ENCODE measurements at places on chromosomes 7 and 10.

- no peak for DNase-seq
Measured at GRCh38 chr10:8305876-8306652, 251.6 kb downstream of the GATA3 start.

GRCh38 chr10:24571870-24572450 lies 151.7 kb downstream of the ARHGAP21 start:
- no peak for DNase-seq

DNA sequence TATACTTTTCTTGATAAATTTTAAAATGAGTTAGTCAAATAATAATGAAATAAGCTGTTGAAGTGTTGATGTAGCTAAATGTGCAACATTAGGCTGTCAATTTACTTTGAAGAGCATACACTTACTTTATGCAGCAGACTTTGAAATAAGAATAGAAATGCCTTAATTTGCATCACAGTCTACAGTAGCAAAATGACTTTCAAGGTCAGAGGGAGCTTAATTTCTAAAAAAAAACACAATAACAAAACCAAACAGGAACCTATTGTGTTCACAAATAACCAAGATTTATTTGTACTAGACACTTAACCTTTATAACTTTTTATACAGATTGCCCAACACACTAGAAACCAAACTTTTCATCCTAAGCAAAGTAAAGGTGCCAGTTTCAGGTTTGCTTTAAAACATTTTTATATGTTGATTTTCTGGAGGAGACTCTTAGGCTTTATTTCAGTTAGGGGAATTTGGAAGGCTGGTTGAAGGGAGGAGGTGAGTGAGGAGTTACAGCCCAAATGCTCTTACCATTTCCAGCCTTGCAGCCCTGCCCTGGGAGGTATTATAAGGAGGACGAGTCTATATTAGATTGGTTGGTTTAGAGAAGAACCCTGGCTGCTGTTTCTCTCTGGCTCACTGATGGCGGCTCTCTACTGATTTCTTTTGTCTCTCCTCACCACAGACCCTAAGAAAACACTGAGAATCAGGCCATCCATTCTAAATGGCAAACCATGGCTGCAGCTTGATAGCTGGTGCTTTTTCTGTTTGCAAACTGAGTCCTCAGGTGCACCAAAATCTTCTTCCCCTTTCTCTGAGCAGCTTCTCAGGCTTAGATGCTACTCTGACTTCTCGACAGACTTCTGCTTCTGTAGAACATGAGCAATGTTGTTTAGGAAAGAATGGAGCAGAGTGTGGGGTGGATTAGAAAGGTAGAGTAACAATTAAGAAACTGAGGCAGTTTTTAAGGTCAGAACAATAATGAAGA lies 55.2 kb upstream of the RPA3 start:
- no peak for DNase-seq

GRCh38 chr10:51048792-51049191 lies 25.5 kb upstream of the PRKG1 start:
- no peak for DNase-seq

- no peak for DNase-seq
Measured at GRCh38 chr7:90574146-90574819, 21.8 kb upstream of the CDK14 start.

DNA sequence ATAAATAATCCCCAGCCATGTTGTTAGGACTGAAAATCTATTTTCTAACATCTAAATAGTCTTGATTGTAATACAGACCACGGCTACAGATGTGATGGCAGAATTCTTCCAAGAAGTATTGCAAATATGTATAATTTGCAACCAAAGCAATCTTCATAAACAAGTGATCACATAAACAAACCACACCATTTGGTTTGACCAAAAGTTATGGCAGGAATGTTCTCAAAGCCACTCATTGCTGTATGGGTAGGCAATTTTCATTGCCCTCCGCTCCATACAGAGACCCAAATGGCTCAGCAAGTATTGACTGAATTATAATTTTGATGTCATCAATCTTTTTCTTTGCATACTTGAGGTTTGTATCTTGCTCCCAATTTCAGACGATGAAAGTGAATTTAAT lies 19.0 kb upstream of the RHOBTB1 start:
- DNase-seq: no peak

- no peak for DNase-seq
Measured at GRCh38 chr10:69168493-69168892, 11.5 kb upstream of the SUPV3L1 start.

DNA sequence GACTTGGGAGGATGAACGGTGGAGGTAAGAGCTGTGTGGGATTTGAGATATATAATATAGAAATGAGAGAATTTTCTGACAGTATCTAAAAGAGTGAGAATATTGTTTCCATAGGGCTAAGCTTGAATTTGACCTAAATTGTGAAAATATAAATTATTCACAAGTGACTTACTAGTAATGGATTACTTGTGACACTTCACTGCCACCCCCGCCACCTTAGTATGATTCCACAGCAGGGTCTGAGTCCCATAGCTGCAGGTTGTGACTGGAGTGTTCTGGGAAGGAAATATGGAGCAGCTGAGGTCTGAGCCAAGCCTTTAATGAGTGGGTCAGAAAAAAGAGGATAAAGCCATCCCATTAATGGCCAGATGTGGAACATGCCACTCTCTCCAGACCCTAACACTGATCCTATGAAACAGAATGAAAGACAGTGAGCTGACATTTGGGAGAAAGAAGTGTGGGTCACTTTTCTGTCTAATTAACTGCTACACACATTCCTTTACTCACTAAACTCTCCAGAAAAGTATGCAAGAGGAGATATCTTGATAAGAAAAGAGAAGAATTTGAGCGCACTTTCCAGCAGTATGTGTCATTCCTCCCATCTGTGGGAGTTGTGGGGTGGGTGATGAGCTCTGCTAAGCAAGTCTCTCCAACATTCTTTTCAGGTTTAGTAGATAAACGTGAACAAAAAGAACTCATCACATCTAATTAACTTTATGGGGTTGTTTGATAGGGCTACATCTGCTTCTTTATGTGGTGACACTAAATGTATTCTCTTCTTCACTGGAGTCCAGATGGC lies 1193.4 kb downstream of the SORCS3 start:
- no peak for DNase-seq

- DNase-seq: no peak
Measured at GRCh38 chr10:1440897-1441296, 296.4 kb downstream of the ADARB2 start.

DNA sequence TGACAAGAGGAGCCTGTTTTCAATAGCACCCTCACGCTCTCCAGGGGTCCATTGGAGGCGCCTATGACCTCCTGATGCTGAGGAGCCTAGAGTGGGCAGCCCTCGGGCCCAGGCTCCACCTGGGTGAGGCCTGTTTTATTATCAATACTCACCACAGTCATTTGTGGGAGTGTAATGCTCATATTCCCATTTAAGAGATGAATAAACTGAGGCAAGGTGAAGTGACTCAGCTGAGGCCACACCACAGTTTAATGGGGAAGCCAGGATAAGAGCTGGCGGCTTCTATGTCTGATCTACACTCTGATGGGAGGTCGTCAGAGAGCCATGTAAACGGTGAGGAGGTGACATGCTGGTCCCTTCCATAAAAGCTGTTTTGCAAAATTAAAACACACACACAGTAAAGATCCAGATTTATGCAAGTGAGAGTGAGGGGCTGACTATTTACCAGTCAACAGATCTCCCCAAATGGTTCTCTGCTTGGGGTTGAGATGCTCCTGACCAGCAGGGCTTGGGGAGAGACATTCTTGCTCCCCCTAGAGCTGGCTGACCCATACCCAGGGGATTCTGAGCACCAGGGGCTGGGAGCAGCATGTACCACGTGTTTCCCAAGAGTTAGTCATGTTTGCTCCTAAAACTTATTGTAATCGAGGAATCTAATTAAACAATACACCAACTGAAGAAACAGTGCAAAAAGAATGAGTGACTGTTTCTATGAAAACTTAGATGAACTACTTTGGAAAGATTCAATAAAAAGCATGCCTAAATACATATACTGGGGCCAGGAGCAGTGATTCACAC lies 81.0 kb upstream of the INSIG1 start:
- DNase-seq: no peak

DNA sequence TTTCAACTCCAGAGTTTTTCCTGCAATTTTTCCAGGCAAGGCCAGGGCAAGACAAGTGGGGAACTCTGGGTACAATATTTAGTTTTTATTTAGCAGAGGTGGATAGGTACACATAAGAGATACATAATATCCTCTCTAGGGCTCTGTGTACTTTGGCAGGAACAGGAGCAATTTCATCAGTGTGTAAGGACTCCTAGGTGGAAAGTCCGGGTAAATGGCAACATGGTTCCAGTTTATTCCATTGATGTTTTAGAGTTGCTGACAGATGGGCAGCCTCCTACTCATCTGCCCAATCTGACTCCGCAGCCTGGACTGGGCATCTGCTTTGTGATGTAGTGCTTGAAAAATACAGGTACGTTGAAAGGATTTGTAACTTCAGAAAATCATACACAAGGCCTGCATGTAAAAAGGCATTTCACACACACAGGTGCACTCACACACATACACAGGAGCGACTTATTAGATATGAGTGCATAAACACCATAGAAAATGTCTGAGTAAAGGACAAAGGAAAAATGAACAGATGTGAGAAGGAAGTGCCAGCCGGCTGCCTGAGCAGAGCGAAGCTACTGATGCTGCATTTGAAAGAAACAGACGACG lies 5.7 kb downstream of the PON1 start:
- no peak for DNase-seq

DNA sequence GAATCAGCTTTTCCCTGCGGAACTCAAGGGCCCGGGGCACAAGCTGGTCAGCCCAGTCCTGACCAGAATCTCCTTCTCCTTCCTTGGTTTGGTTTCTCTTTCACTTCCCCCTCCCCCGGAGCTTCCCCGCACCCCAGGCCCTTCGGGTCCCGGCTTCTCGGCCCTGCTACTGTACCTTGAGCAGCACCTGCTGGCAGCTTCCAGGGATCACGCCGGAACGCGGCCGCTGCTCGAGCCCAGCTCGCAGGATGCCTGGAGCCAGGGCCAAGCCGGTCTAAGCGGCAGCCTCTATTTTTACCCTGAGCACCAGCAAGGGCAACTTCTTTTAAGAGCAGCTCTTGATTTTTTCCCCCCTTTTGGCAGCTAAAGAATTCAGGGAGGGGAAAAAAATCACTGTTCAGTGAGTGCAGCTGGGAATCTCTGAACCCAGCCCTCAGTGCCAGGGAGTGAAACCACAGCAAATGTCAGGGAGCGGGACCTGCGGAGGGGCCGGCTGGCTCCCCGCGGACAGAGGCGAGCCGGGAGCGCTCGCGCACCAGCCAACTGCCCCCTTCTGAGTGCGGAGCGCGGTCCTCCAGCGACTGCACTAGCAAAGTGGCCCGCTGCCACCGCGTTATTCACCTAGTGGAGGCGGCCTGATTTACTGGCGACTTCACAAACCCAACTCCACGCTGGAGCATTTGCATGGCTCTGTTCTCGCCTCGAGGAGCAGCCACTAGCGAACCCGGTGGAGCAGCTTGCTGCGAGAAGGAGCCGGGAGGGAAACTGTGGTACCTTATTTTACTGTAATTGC lies 2.4 kb upstream of the INHBA start:
- peak; percentile 59 for DNase-seq

DNA sequence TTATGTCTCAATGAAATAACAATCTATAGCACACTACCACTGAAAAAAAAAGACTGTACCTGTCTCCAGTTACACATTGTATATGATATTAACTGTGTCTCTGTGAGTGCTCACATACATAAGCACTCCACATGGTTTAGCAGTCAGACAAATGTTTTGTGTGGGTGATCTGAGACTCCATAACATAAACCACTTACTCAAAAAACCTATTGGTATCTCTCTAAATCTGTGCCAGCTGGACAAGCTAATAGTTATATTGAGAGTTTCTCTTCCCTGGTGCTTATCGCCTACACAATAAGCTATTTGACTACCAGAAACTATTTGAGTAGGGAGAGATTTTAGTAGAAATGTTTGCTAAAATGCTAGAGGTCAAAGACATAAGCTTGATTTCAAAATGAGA lies 190.1 kb upstream of the AGR3 start:
- no peak for DNase-seq

GRCh38 chr7:147305827-147306226 lies 1189.2 kb downstream of the CNTNAP2 start:
- no peak for DNase-seq

- no peak for DNase-seq
Measured at GRCh38 chr7:34038816-34039470, 133.6 kb downstream of the BMPER start.

DNA sequence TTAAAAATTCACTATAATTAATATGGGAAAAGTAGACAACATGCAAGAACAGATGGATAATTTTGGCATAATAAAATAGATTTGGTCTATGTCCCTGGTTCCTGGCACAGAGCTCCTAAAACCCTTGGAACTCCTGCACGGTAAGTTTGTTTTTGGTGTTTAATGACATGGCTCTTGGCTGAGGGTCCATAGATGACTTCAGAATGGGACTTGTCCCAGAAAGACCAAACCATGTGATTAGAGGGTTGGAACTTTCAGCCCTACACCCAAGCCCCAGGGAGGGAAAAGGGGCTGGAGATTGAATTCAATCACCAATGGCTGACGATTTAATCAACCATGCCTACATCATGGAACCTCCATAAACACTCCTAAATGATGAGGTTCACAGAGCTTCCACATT lies 12.6 kb upstream of the GSDME start:
- DNase-seq: no peak

GRCh38 chr10:111410740-111411139 lies 333.9 kb downstream of the ADRA2A start:
- DNase-seq: no peak

GRCh38 chr10:11823122-11823988 lies at the start of gene PROSER2:
PROSER2 (plus strand) TSS chr10:11823356; CDS start chr10:11852078, 28,722 bp downstream.
- no peak for DNase-seq

- DNase-seq: no peak
Measured at GRCh38 chr10:2173327-2173726, 436.0 kb upstream of the ADARB2 start.

GRCh38 chr7:921581-922333 lies 32.7 kb downstream of the ADAP1 start:
- DNase-seq: peak; percentile 8

GRCh38 chr10:44341886-44342285 lies 43.0 kb downstream of the CXCL12 start:
- DNase-seq: no peak

- no peak for DNase-seq
Measured at GRCh38 chr7:87083865-87084519, 24.5 kb upstream of the ELAPOR2 start.

DNA sequence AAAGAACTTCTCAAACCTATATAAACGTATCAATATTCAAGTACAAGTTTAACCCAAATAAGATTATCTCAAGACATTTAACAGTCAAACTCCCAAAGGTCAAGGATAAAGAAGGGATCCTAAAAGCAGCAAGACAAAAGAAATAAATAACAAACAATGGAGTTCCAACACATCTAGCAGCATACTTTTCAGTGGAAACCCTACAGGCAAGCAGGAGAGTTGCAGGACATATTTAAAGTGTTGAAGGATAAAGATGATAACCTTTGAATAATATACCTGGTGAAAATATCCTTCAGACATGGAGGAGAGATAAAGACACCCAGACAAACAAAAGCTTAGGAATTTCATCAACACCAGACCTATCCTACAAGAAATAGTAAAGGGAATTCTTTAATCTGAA lies 82.8 kb downstream of the TES start:
- no peak for DNase-seq

DNA sequence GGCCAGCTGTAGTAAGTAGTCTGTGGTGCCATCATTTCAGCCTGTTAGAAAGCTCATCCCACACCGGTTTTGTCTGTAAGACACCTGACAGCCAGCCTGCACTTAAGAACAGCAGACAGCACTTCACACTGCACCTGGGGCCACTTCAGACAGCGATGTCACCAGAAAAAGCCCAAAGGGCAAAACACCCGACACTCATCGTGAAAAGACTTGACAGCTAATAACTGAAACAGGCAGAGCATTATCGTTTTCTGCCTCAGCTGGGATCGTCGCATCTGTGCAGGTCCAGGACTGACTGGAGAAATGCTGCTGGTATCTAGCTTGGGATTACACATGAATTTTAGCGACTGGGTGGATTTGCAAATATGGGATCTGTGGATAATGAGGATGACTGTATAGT lies 16.8 kb upstream of the LAT2 start:
- DNase-seq: no peak
